Stimulated activated CD4-positive, alpha-beta T cell treated with anti-CD3 and anti-CD28 coated beads, Interleukin-1b, Interleukin-23, amount 100 ng/mL, for 48 hours (primary cell): ENCODE measurements at places on chromosomes 3 and 15.
A peak's percentile ranks its signal among the peaks of the same experiment; 100 is the strongest.

GRCh38 chr3:65810302-65810701, 228.4 kb downstream of the MAGI1 start:
- DNase-seq = no peak

GRCh38 chr15:28947221-28947674, 61.5 kb downstream of the APBA2 start:
- no peak for DNase-seq

DNA sequence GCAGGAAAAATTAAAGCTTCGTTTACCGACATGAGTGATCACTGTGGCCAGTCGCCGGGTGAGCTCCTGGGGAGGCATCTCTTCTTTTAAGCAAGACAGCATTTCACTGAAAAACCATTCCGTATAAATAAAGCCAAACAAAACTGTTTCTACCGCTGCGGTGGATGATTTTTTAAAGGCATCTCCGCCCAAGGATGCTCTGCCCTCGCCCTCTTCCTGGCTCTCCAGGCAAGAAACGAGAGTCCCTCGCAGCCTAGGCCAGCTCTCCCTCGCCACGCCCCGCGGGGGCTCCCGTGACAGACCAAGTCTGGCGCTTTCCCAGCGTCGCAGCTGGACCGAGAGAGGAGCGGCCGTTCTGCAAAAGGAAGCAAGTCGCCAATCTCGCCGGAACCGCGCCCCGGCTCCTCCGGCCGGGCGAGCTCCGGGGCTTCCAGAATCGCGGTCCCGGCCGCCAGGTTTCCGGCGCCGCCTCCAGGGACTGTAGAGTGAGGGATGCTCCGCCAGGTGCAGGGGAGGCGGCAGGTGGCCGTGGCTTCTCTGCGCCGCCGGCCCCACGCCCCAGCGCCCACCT, 458 bp downstream of the MCF2L2 start:
- peak; percentile 25 for DNase-seq

DNA sequence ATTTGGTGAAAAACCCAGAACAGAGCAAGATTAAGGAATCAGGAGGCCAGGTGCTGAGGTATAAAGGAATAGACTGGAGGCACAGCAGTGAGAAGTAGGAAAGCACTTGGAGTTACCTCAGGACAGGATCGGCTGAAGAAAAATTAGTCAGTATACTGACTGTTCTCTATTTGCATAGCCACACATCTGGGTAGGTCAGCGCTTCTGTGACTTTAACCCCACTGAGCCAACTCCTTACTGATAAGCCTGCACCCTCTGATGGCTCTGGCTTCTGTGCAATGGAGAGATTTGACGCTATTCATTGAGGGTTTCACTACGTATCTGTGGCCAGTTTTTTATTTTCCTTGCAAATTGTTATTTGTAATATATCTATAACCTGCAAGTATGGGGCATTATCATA, 22.3 kb downstream of the MECOM start:
- DNase-seq = no peak

- no peak for DNase-seq
Measured at GRCh38 chr15:83285979-83286553, 1.6 kb upstream of the BNC1 start.

GRCh38 chr3:108907194-108907593, 46.5 kb downstream of the GUCA1C start:
- DNase-seq = no peak
